Urinary bladder (tissue), 4 donors: ENCODE measurements at places on chromosomes 11 and 22. TPM values are rescaled to one million over a fixed set of nuclear protein-coding genes. Genes with fewer than 3 reads are reported as not detected.

Gene DGKZ
- 18.5 TPM for total RNA-seq

Gene GPHA2
- total RNA-seq = not detected

Gene TIMM10
- 14.3 TPM for total RNA-seq

Gene DDX25
- total RNA-seq = 0.32 TPM

Gene TPP1
- 48.9 TPM for total RNA-seq

Gene OR2AG1
- not detected for total RNA-seq
